Stimulated activated CD4-positive, alpha-beta T cell treated with anti-CD3 and anti-CD28 coated beads, Interleukin-1b, Interleukin-23, amount 100 ng/mL, for 1 hour (primary cell): ENCODE measurements at places on chromosomes 1 and 21.

DNA sequence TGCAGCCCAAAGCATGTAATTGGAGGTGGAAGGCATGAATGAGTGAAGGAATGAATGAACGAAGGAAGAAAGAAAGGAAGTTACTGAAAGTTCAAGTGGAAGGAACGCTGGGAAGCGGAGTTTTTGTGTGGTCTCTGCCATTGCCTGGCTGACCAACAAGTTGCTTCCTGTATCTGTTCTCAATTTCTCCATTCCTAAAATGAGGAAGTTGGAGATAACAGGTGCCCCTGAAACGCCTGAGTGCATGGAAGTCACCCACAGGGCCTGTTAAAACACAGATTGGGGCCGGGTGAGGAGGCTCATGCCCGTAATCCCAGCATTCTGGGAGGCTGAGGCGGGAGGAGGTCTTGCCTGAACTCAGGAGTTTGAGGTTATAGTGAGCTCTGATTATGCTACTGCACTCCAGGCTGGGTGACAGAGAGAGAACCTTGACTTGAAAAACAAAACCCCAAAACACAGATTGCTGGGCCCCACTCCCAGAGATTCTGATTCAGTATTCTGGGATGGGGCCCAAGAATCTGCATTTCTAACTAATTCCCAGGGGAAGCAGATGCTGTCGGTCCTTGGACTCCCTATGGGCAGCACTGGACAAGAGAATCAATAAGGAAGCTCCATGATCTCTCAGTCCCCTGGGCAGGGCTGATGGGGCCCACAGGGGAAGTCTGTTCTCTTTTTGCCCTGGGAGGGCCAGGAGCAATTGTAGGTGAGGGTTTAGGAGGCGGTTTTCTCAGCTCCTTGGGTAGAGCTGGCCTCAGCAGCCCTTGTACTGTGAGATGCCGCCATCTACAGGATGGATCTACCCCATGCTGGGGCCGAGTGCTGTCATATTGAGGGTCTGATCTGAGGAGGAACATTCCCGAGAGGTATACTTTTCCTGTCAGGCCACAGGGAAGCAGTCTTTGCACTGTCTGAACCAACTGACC lies 3.3 kb upstream of the CNR2 start:
- peak; percentile 5 for DNase-seq

DNA sequence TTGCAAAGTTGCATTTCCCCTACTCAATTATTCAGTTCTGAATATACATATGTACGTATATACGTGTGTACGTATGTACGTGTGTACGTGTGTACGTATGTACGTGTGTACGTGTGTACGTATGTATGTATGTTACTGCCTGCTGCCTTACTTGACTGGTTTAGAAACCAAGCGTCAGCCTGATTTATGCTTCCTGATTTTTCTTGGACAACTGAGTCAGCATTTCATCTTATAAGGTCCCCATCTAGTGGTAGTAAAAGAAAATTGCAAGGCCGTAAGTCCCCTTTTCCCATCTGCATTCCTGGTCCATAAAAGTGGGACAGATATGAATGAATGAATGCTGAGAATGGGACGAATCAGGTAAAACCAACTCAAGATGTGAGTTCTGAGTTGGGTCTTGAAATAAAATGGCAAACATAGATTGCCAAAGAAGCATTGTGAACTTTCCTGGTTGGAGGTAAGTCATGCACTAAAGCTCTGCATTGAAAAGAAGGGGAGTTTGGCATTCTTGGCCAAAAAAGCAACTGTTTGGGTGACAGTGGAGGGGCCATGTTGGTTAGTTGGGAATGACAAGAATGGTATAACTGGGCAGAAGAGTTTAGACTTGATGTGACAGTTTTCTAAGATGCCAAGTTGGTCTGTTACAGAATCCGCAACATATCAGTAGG lies 76.4 kb upstream of the DNAH14 start:
- no peak for DNase-seq

DNA sequence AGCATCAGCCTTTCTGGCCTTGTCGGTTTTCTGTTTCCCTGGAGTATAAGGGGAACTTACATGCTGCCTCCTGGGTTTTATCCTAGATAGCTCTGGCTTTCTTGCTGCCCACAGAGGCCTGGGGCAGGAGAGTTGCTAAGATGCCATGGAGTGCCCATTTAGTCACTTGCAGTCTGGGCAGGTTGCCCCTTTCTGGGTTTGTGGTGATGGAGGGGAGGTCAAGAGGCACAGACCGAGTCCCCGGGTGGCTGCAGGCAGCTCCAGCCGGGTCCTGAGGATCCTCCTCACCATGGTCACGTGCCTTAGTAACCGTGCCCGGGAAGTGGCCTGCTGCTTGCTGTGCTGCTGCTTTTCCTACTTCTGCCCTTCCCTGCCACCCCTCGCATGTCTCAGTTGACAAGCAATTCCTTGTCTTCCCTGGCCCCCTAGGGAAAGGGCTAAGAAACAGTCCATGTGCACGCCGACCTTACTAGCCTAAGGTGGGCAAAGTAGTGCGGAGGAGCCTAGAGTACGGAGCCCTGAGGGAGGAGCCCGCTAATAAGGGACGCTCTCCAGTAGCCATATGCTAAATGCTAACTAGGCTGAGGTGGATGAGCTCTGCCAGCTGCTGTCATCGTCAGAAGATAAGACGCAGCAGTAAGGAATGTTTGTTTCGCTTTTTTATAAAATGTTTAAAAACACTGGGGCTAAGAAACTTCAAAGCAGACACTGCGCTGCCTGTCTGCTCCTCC lies 34.8 kb downstream of the CLCA1 start:
- DNase-seq: no peak

DNA sequence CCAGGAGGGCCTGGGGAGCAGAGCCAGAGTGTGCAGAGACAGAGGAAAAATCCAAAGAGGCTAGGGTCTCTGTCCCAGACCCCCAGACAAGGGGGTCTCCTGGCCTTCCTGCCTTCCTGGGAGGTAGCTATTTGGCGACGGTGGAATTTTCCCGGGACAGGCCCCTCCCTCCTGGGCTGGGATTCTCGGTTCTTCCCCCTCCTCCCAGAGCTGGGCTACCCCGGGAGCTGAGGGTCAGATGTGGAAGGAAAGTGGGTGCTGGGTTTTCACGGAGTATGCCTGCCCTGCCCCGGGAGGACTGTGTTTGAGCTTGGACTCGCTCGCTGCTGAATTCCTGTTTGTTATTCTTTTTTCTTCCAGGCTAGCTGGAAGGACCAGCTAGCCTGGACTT lies 759 bp downstream of the AMPD2 start:
- DNase-seq: no peak

DNA sequence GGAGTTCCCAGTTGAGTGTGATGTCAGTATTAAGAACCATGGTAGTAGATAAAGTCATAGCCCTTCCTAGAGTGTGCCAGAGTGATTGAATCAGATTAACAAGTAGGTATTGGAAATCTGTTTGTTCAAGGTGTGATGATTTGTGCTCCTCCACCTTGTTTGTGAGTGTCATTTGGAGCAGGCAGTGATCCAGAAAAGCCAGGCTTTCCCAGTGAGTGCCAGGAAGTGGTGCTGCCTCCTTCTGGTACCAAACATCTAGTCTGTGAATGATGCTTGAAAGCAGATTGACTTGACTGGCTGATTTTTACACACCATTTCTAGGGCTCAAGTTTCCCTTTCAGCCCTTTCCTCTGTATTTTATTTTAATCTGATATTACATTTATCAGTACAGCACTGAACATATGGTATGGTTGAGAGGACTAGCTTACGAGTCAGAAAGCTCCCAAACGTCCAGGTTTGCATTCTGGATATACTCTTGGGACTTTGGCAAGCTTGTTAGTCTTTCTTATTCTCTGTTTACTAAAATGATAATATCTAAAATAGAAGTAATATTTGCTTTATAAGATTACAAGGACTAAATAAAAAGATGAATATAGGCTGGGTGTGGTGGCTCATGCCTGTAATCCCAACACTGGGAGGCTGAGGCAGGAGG lies 100.7 kb downstream of the PATJ start:
- DNase-seq: no peak

GRCh38 chr1:78607944-78608343 lies 12.3 kb upstream of the IFI44L start:
- no peak for DNase-seq

- no peak for DNase-seq
Observed at GRCh38 chr21:34080710-34081109, 7.3 kb downstream of the MRPS6 start.

- no peak for DNase-seq
Observed at GRCh38 chr21:33651965-33652680, 9.8 kb downstream of the ITSN1 start.

- no peak for DNase-seq
Observed at GRCh38 chr1:80987824-80988223, 812.9 kb upstream of the ADGRL2 start.

DNA sequence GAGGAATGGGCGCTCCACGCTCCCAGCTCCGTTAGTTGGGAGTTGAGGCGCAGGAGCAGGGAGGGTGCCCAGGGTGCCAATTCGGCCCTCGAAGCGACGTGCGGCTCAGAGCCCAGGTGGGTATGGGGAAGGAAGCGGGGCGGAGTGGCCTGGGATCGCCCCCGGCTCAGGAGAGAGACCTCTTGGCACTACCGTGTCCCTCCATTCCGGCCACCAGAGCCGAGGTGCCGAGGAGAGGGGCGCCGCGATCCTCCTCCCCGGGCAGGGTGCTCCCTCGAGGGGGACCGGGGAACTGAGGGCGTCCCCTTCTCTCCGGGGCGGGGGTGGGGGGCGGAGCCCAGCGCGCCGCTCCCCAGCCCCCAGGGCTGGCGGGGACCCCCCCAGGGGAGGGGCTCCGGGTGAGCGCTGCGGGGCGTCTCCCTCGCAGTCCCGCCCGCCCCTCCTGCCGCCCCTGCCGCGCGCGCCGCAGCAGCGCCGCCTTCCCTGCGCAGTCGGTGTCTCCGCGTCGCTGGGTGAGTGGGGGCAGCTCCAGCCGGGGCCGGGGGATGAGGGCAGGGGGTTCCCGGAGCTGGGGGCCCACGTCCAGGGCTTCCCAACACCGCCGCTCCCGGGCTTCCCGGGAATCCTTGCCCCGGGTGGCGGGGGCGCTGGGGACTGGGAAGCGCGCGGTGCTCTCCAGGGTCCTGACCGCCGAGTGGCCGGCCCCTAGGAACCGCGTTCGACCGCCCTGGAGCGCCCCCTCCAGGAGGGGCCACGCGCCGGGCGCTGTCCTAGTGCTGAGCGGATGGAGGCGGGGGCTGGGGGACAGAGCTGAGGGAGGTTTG lies at the start of gene HPCA:
Gene HPCA (plus strand): TSS at position 488 of the 824 bp plus-strand sequence. CDS start 2,408 bp downstream, outside the sequence.
- no peak for DNase-seq

- no peak for DNase-seq
Observed at GRCh38 chr1:2380816-2381591, 10.3 kb downstream of the MORN1 start.

DNA sequence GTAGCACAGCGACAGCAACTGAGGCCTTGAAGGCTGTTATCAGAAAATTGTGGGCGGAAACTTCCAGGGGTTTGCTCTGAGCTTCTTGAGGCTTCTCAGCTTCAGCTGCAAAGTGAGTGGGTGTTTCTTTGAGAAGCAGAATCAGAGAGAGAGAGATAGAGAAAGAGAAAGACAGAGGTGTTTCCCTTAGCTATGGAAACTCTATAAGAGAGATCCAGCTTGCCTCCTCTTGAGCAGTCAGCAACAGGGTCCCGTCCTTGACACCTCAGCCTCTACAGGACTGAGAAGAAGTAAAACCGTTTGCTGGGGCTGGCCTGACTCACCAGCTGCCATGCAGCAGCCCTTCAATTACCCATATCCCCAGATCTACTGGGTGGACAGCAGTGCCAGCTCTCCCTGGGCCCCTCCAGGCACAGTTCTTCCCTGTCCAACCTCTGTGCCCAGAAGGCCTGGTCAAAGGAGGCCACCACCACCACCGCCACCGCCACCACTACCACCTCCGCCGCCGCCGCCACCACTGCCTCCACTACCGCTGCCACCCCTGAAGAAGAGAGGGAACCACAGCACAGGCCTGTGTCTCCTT lies at the start of gene FASLG:
Gene FASLG (plus strand): TSS at position 233 of the 583 bp plus-strand sequence. CDS start 99 bp downstream, at position 332.
- no peak for DNase-seq

GRCh38 chr1:48568501-48568900 lies 96.5 kb upstream of the SPATA6 start:
- no peak for DNase-seq
